ENCODE measurements at places on chromosomes 11 and 22.
A peak's percentile ranks its signal among the peaks of the same experiment; 100 is the strongest.

GRCh38 chr22:17199003-17199731 lies 20.1 kb downstream of the ADA2 start:
- DNase-seq, result peak; percentile 96

- no peak for DNase-seq
These were observed 293.2 kb downstream of the NTM start for GRCh38 chr11:131663405-131664200.

DNA sequence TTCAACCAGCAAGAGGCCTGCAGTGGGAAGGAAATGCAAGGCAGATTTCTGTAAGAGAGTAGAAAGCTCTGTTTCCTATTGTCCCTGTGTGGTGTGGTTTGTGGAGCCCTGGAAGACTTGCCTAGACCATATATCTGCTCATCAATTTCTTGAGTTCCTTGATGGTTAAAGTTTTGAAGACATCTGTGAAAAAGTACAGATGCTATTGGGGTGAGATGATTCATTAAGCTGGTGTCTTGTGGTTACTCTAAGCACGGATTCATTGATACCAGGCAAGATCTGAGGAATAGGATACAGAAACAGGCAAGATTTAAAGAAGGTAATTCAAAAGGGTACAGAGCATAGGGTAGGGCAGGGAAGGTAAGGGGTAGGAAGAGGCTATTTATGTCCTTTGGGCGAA lies 275.8 kb upstream of the SESN3 start:
- no peak for DNase-seq

DNA sequence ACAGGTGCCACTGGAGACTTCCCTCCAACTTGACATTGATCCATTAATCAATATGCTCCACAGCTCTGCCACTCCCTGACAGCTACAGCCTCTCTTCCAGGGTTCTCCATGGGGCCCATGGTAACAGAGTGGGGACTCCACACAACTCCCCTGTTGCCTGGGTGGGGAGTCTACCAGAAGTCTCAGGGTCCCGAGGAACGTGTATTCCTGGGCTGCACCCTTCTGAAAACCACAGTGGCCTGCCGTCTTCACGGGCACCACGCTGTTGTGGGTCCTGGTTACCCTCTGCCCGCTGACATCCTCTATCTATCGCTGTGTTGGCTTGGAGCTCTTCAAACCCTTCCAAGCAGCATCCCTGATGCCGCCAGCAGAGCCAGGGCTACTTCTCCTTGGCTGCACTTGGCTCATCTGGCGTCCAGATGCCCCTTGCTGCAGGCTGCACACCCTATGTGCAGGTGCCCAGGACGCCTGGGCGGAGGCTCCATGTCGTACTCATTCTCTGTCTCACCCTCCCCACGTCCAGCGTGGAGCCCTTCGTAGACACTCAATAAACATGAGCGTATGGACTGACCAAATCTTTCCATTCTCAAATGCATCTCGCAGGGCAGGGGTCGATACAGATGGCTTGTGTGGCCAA lies 1341.8 kb downstream of the TBC1D22A start:
- no peak for DNase-seq

- peak; percentile 59 for DNase-seq
These were observed 38.0 kb downstream of the EXT2 start for GRCh38 chr11:44133335-44133946.

DNA sequence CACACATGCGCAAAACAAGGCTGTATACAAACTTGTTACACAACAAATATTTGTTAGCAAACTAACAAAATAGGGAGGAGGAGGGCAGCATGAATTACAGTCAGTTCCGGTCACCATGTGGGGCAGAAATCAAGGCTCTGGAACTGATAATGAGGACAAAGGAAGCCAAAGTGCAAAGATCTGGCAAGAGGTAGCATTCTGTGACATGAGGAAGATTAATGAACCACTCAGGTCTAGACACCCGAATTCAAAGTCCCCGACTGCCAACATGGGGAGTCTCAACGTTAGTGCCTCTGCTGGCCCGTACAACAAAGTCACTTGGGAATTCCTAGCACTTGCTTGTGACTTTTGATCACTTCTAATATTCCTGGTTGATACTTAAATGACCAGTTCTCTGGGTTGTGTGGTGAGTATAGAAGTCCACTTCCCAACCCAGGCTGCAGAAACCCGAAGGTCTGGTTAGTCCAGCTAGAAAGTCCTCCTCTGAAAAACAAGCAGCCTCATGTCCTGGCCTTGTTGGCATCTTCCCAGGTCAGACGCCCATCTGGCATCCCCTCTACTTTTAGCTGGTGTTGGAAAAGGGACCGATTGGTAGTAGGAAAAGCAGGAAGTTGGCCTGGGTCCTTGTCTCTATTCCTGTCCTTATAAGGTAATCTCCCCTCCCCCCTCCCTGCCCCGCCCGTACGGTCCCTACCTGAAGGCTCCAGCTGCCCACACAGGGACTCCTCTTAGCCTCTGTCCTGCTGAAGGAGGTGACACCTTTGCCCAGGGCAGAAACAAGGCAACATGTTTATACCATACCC lies 1.6 kb downstream of the SUN2 start:
- DNase-seq, result peak; percentile 70

DNA sequence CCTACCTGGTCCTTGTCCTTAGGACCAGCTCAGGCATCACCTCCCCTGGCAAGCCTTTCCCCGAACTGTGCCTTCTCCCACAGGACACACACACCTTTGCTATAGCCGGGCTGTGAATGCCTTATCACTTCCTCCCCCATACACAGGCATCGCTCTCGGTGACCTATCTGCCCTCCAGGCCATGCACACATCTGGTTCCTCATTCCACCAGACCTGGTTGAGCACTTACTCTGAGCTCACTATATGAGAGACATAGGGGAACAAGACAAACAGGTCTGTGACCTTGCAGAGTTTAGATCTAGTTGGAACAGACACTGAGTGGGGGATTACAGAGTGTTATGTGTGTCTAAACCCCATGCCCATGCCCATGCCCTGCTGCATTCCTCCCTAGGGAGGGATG lies 3.1 kb upstream of the BCR start:
- no peak for DNase-seq

GRCh38 chr11:83159902-83160865 lies 3.3 kb downstream of the PCF11 start:
- DNase-seq, result no peak

GRCh38 chr22:36259615-36260300 lies 6.8 kb downstream of the APOL1 start:
- DNase-seq, result peak; percentile 22

DNA sequence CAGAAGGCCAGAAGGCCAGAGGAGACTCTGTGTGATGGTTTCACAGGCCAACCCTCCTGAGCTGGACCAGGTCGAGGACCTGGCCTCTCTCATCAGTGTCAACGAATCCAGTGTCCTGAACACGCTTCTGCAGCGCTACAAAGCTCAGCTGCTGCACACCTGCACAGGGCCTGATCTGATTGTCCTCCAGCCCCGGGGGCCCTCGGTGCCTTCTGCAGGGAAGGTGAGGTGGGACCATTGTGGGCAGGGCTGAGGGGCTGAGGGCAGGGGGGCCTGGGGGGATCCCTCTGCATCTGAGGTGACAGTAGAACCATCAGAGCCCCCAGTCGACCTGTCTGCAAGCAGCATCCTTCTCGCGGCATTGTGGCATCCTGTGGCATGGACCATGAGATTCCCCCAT lies 30.3 kb downstream of the MYO18B start:
- DNase-seq, result no peak

GRCh38 chr11:61718621-61719302 lies 33.7 kb upstream of the MYRF start:
- DNase-seq, result peak; percentile 93

DNA sequence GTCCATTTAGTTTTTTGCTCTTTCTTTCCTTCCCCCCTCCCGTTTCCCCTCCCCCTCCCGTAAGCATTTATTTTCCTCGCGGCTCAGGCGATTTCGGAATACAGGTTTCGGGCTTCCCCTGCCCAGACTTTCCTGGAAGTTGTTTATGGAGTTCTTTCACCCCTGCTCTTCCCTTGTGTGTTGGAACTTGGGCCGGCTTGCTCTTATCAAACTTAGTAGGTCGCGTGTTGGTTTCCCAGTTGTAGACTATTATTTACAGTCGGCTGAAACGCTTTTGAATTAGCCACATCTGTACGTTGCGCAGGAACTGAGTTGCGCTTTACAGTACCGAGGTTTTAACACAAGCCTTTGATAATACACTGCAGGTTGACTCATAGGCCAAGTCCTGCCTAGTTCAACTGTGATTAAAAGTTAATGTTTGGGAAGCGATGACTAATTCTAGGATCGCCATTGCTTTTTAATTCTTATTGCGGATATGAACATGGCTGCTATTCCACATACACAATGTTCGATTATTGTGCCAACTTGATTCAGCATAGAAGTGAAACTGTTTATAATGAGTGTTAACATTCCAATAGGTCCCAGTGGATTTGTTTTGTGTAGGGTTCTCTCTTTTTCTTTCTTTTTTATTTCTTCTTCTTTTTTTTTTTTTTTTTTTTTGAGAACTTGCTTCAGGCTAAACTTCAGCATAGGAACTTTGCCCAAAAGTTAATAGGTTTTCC lies 1.7 kb downstream of the YAP1 start:
- no peak for DNase-seq

- no peak for DNase-seq
These were observed 30.2 kb downstream of the MACROD1 start for GRCh38 chr11:64135711-64136110.

DNA sequence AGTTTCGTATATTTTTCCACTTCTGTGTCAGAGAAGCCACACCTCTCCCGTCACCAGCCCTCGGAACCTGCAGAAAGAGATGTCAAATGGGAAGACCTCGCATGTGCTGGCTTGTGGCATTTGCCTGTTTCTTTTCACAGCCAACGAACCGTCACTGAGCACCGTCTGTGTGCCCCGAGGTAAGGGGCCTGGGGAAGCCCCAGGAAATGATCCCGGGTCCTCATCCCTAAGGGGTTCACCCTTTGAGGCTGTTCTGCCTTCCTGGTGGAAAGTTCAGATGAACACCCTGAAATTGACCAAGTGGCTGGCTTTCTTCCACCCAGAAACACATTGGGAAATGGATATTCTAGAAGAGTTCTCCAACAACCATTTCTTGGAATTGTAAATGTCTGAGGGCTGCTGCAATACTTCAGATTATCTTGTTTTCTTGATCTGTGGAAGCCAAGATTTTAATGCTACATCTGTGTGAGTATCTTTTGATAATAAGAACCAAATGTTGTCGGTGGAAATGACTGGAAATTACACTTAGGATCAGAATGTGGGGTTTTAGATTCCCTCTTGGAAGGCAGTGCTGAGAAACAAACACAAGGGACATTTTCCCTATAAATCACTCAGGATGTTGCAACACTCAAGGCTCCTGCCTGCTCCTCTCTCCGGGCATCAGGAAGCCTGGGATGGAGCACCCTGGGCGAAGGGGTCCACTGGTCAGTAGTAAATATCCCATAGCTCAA lies 37.6 kb downstream of the RIBC2 start:
- DNase-seq, result no peak

- no peak for DNase-seq
These were observed 2.8 kb downstream of the KCTD14 start for GRCh38 chr11:78020246-78020645.

DNA sequence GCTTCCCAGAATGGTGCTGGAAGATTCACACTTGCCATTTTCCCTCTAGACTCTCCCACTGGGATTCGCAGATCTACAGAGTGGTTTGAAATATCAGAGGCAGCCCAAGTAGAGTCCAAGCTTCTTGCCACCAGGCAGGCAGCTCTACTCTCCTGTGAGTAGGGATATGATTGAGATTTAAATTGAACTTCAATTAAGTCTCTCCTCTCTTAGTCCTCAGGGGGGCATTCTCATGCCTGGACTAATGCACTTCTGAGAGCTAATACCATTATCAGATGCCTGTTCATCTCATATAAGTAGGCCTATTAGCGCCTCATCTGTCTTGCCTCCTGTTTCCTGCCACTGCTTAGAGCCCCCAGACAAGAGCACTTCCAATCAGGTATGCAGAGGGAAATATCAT lies 25.5 kb upstream of the AMPD3 start:
- DNase-seq, result peak; percentile 61

DNA sequence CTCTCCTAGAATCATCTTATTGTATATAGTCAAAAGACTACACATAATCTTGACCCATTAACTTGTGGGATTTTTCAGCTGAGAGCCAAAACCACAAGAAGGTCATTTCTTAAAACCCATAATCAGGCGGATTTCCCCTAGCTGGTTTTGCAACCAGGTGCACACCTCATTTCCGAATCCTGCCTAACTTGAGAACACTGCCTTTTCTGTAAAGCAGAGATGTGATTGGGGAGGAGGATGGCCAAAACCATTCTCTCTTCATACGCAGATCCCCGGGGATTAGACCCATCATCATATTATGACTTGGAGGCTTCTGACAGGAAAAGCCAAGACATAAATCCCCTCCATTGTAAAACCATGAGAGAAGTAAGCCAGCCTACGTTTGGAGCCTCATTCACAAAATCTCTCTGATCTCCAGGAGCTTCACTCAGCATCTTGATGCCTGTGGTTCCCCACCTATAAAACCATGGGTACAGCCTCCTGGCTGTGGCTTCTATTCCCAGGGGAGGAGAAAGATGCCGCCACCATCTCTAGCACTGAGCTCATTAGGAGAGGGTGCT lies 191.3 kb downstream of the KIF18A start:
- no peak for DNase-seq

GRCh38 chr11:8808226-8808585 lies 102.8 kb upstream of the AKIP1 start:
- no peak for DNase-seq

DNA sequence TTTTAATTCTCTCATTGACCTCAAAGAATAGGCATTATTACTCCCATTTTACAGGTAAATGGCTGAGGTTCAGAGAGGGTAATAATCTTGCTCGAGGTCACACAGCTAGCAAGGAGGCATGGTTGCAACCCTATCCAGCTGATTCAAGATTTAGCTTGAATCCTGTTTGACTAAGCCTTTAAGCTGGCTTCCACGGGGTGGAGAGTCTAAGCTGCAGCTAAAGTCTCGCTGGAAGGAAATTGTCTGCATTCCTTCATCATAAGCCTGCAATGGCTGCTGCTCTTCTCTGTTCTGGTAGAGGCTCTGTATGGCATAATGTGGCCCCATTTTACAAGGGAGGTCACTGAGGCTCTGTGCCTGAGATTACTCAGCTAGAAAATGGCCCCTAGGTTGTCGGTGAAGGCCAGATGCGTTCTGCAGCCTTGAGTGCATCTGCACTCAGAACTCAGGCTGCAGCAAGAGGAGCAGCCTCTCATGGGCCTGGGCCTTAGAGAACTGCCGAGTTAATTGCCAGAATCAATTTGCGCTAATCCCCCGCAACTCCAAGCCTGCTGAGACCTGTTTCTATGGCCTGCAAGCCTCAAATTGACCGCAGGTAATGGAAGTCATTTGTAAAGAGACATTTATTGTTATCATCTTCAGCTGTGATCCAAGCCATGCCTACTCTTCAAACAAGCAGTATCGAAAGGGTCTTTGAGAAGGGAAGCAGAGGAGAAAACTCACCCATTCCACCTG lies 44.1 kb upstream of the SEZ6L start:
- no peak for DNase-seq

All from mesendoderm (in vitro differentiated cells).